CD8-positive, alpha-beta memory T cell (primary cell): ENCODE measurements at places on chromosomes 11 and 22.

GRCh38 chr11:127496165-127496564 is 495.6 kb upstream of the KIRREL3 start:
- DNase-seq = no peak

DNA sequence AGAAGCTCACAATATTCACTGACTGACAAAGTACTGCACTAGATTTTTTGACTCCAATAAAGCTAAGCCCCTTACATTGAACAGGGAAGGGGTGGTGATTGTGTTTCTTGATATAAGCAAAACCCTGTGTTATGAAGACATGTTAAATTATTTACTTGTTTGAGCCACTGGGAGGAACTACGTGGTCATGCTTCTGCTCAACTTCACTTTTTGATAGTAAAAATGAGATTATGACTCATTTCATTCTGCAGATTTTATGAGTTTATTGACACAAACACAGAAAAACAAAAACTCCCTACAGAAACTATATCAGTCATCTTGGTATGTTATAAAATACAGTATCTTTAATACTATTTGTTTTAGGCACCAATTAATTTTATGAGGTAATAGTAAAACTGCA is 124.7 kb downstream of the CADM1 start:
- no peak for DNase-seq

DNA sequence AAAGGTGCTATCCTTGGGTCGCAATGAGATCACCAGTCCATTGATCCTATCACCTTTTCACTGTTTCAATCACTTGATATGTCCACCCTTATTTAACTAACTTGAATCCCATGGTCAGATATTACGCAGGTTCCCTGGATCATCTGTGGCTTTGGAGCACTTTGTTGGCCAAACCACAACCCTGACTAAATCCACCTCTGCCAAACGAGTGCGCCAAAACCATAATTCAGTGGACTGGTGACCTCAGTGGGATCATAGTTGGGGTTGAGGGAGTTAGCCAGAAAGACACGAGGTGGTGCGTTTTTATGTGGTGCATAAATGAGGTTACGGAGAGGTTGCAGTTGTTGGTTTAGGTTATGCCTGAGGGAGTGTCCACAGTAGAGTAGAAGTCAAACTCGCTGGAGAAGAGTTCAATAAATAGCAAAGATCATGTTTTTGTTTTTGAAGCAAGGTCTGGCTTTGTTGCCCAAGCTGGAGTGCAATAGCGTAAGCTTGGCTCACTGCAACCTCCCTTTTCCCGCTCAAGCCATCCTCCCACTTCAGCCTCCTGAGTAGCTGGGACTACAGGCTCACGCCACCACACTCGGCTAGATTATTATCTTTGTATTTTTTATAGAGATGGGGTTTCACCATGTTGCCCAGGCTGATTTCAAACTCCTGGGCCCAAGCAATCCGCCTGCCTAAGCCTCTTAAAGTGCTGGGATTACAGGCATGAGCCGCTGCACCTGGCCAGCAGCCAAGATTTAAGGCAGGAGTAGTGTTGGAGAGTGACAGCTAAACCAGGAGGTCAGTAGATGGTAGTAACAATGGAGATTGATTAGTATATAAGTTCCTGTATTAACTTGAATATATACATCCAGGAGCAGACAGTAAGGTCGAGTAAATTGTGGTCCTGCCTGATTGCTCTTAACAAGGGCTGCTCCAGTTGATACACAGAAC is 4.5 kb downstream of the FOXR1 start:
- DNase-seq = no peak

DNA sequence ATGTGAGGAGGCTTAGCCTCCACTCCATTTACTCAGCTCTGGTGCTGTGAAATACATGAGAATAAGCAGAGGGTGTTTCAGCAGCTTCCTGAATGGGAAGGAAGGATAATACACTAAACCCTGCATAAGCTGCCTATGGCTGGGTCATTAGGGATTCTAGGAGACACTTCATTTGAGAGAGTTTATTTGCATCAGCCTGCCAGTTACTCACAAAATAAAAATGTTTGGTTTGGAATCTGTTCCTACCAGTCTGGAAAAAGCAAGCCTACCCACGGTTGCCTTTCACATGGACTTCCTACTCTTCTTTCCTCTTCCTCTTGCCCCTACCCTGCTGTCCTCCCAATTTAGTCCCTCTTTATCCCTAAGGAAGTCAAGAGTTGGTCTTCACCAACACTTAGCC is 20.5 kb downstream of the SLC1A2 start:
- no peak for DNase-seq

DNA sequence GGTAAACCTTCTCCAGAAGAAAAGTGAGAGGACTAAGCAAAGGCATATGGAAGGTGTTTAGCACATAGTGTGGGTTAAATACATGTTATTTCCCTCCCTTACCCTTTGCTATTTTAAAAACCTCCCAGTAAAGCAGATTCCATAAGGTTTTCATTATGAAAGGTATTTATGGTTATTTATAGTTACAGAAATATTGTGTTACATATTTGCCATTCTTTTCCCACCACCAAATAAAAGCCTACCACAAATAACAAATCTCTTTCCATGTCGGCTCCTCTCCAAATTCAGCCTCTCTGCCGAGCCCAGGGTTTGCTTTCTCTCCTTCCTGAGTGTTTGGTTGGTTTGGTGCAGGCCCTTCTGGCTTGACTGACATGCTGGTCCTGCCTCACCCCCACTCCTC is 64.4 kb downstream of the INSC start:
- DNase-seq = no peak

GRCh38 chr11:119169282-119169719 is 776 bp downstream of the NLRX1 start:
- no peak for DNase-seq

DNA sequence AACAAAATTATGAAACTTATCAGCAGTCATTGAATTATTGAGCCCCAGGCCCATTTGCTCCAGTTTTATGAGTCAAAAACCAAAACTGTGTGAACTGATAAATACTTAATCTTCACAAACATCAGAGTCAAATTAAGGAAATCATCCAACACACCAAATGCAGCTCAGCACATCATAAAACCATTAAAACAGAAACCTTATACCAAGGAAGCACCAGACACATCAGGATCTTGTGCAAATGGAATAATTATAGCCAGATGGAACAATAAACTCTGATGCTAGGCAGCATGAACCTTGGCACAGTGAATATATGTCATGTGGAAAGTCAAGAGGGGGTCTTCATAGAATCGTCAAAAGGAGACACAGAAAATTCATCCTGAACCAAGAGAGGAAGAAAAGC is 410.7 kb upstream of the API5 start:
- DNase-seq = no peak

GRCh38 chr11:32105871-32106560 is 15.1 kb downstream of the RCN1 start:
- DNase-seq = no peak

GRCh38 chr22:27597703-27598444 is 203.7 kb downstream of the MN1 start:
- DNase-seq = no peak
